NCI-H1436 (cell line): ENCODE measurements at places on chromosomes 3 and 15.

GRCh38 chr3:14253022-14253706, 74.5 kb downstream of the LSM3 start:
- DNase-seq: no peak

DNA sequence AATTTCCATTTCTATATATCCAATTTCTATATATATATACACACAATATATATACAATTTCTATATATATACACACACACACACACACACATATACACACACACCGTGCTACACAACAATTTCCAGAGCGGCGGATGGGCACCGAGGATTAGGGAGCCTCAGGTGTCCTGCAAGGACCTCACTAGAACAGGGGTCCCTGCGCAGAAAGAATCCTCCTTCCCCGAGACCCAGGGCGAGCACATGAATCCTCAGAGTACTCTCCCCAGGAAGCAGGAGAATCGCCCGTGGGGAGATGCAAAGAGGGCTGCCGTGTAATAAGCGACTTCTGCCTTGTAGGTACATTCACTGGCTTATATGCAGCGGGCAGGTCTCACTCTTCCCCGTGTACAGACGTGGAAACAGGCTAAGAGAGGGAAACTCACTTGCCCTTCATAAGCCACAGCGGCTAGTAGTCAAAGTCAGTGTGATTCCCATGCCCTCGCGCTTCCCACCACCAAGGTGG, 467 bp downstream of the PIF1 start:
- DNase-seq: no peak

DNA sequence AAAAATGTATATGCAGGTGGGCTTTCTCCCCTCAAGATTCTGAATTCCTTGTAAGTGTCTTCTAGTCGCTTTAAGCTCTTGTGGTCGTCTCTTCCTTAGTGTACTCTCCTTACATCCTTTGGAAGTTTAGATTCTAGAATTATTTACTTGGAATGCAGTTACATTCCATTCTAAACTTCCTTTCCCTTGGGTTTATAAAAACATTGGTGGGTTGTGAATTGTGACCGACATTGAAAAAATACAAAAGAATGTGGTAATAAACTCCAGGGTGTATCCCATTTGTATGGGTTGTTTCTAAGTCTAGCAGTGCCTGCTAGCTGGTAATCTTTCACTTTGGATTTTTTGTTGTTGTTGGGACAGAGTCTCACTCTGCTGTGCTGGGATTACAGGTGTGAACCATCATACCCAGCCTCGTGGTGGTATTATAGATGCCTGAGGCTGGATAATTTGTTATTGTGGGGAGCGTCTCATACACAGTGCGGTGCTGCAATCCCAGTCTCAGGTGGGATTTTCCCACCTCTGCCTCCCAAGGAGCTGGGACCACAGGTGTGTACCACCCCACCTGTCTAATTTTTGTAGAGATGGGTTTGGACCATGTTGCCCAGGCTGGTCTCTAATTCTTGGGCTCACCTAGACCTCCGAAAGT, 9.1 kb downstream of the CHD2 start:
- no peak for DNase-seq

GRCh38 chr15:93974804-93975481, 256.4 kb upstream of the MCTP2 start:
- no peak for DNase-seq

- DNase-seq: peak; percentile 63
Measured at GRCh38 chr3:142279965-142280590, 54.7 kb upstream of the GK5 start.
